ENCODE measurements at places on chromosomes 2 and 18. TPM values are rescaled to one million over a fixed set of nuclear protein-coding genes. Genes with fewer than 3 reads are reported as not detected.

The UCN gene
- total RNA-seq, result not detected

The TCF23 gene
- total RNA-seq, result not detected

The ACOXL gene
- 0.10 TPM for total RNA-seq

The FRZB gene
- under 0.01 TPM for total RNA-seq

The CNDP1 gene
- total RNA-seq, result not detected

The POU3F3 gene
- not detected for total RNA-seq

The MROH2A gene
- total RNA-seq, result not detected

The ALPP gene
- total RNA-seq, result not detected

The D2HGDH gene
- total RNA-seq, result 7.7 TPM

Measured in mononuclear cell (primary cell).